Keratinocyte (primary cell): ENCODE measurements at places on chromosomes 1 and 21.

DNA sequence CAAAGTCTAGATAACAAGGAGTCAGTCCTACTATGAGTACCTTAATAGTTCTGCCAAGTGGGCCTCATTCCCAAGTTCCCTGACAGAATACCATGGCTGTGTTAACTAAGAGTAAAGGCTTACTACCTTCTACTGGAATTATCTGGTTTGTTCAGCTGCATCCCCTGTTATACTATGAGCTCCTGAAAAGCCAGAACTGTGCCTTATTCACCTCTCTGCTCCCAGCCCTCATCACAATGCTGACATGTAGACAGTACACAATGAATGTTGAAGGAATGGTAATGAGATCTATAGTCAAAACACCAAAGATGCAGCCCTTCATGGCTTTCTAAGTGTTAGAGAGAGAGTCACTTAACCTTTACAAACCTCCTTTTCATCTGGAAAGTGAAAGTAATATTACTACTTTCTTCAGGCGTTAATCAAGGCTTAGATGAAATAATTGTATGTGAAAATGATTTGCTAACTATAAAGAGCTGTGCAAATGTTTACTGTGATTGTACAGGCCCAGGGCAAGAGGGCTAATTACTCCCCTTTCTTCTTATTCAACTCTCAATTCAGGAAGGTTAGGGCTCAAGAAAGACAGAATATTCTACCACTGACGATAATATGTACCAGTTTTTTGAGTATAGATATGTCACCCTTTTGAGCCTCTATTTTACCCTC is 70.3 kb upstream of the MROH9 start:
- DNase-seq: no peak

DNA sequence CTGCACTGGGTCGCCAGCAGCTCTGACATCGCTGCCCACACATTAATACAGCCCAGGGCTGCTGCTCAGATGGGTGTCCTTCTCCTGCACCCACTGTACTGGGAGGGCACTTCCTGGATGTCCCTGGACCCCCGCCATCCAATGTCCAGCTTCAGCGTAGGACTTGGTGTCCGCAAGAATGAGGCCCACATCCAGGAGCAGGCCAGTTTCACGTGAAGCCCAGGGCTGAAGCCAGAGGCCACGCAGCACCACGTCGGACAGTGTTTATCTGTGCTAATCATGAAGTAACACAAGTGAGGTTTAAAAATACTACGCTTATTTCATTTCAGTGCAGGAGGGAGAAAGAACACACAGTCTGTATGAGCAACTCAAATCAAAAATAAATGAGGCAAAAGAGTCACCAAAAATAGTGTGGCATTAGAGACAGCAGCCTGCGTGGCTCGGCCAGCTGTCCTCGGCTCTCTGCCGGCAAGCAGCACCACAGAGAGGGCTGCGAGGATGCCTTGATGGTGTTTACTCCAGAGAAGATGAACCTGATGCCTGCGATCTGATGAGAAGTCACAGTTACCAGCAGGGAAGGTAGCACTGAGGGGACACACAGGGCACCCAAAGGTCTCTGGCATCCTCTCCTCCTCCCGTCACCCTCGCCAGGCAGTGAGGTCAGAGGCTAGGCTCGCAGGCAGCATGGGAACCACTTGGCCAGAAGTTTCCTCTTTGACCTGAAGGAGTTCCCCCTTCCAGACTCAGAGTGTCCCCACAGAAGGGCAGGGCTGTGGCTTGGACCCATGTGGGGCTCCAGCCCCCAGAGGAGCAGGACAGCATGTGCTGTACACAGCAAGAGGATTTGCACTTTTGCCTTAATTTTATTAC is 22.1 kb upstream of the NPHP4 start:
- DNase-seq: no peak

GRCh38 chr1:35715568-35716002 is 3.1 kb downstream of the C1orf216 start:
- DNase-seq: peak; percentile 46

DNA sequence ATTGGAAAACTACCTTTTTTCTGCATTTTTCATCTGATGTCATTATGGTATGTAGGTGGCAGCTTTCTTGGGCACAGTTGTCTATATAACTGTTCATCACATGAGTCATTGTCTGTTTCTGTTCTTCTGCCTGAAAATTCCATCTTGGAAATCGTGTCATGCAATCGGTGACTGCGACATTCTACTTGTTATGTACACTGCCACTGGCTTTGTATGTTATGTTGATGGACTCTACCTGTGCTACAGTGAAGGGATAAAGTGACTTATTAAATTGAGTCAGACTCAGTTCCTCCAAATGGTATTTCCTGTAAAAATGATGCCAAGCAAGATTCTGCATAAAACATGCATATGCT is 8.6 kb downstream of the SMAP2 start:
- no peak for DNase-seq
